Non-pigmented ciliary epithelial cell (primary cell): ENCODE measurements at places on chromosomes 6 and 20.

GRCh38 chr6:113352029-113352801 is 504.9 kb upstream of the MARCKS start:
- DNase-seq, result no peak

DNA sequence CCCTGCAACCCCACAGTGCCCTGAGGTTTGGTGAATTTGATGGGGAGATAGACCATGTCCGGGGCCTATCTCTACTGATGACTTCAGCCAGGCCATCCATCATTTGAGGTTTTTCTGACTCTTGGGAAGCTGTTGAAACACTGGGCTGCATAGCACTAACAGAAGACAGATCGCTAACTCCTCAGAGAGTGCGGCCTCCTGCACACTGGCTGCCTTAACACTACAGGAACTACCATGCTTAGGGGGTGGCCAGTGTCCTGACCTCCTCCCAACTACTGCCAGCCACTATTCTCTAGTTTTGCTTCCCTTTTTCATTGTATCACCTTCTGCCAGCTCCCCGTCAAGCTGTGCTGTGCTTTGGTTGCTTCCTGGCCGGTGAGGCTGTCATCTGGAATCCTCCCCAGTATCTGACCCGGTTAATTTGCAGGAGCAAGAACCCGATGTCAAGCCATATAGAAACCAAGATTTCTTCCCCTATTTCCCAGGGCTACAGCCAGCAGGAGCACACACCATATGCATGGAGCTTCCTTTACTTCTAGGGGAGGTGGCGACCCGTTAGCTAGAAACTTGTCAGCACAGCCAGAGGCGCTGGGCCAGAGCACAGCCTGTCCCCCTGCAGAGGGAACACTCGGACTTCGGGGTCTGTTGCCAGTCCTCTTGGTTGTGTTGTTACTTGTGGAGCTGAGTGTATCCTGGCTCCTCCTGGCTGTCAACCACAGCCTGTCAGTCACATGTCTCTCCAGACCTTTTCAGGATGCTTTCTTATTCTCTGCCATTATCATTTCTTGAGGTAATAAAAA is 57.3 kb upstream of the TRAF3IP2 start:
- DNase-seq, result no peak

- no peak for DNase-seq
These were observed 4.3 kb downstream of the SCUBE3 start for GRCh38 chr6:35218021-35218420.

- DNase-seq, result no peak
These were observed 106.8 kb upstream of the MCHR2 start for GRCh38 chr6:100100776-100101175.

DNA sequence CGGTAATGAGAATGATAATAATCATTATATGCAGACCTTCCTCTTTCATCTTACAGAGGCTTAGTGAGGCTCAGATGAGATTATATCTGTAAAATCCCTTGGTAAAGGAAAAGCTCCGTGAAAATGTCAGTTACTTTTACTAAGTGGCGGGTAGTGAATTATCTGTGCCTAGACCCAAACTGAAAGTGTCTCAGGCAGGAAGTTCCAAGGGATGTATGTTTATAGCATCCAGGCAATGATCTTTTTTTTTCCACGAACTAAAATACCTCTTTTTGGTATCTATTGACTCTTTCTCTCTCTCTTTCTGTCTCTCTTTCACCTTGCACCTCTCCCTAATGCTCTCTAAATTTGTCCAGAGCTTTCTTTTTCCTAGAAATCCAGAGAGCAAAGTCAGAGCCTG is 5.0 kb downstream of the TCF21 start:
- DNase-seq, result no peak

- DNase-seq, result no peak
These were observed 41.7 kb downstream of the CD2AP start for GRCh38 chr6:47519279-47519678.
